ENCODE measurements at places on chromosomes 12 and 14.

- peak; percentile 25 for DNase-seq
Observed at GRCh38 chr12:101839324-101840283, 8.8 kb upstream of the GNPTAB start.

DNA sequence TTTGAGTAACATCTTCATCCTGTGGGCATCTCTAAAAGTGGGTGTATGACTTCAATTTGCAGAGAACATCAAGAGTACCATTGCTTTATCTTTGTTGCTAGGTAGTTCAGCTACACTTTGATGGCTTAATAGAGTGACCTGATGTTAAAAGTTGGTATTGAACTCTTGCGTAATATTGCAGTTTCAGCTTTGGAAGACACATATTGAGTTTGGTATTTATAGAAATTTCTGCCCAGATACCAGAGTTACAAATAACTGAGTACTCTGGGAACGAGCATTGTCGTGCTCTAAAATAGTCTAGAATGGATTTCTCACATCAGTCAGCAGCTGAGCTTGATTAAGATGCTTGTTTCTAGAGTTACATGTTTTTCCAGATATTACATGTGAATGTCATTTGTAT is 24.8 kb upstream of the AKAP5 start:
- no peak for DNase-seq

DNA sequence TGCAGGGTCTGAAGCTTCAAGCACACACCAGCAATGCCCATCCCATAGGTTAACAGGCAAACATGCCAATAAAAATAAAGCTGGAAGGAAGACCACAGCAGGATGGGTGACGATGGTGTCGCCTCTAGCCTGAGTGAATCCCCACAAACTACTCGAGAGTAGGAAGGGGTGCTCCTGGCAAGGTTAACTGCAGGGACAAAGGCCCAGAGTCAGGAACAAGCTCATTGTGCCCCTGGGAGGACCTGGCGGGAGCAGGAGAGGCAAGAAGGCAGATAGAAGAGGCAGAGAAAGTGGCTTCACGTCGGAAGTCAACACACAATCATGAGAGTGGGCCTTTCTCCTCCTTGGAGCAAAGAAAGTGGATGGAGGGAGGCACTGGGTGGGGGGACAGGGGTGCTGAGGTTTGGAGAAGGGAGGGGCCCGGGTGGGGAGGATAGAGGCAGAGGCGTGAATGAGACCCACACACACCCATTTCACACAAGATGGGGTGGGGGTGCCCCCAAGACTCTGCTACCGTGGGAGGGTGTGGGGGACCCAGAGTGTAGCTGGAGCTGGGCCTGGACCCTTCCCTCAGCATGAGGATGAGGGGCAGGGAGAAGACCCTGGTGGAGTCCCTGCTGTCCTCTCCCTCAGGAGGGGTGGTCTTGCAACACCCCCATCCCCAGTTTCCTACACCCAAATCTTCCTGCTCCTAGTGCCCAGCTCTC is 43.1 kb downstream of the DIO3 start:
- no peak for DNase-seq

- no peak for DNase-seq
Observed at GRCh38 chr12:93407054-93407962, 29.6 kb downstream of the NUDT4 start.

GRCh38 chr12:97142737-97143410 is 235.8 kb downstream of the NEDD1 start:
- no peak for DNase-seq

GRCh38 chr12:13277293-13277692 is 80.8 kb downstream of the EMP1 start:
- no peak for DNase-seq

GRCh38 chr14:26389646-26390508 is 208.0 kb downstream of the NOVA1 start:
- DNase-seq, result no peak

- no peak for DNase-seq
Observed at GRCh38 chr12:104651811-104652210, 195.1 kb downstream of the CHST11 start.

DNA sequence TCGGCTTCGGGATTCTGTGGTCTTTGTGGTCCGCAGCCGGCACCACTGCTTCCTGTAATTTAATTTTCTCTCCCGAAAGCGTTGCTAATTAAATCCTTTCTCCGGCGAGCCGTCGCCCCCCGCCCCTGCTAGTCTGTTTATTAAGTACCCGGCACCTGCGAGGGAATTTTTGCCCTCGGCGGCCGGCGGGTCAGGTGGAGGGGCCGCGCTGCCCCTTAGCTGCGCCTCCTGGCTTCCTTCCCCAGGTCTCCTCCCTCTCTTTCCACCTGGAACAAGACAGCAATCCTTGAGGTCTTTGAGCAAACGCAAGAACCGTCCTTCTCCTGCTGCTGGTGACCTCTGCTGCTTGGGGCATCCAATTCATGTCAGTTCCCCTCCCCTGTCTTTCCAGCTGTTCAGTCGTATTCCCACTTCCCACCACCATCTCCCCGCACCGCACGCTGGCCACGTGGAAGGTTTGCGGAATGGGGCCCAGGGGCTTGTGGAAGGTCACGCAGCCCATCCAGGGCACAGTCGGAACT is 16.2 kb downstream of the ZDHHC22 start:
- DNase-seq, result no peak

GRCh38 chr14:54493293-54493692 is 4.5 kb upstream of the GMFB start:
- DNase-seq, result no peak

DNA sequence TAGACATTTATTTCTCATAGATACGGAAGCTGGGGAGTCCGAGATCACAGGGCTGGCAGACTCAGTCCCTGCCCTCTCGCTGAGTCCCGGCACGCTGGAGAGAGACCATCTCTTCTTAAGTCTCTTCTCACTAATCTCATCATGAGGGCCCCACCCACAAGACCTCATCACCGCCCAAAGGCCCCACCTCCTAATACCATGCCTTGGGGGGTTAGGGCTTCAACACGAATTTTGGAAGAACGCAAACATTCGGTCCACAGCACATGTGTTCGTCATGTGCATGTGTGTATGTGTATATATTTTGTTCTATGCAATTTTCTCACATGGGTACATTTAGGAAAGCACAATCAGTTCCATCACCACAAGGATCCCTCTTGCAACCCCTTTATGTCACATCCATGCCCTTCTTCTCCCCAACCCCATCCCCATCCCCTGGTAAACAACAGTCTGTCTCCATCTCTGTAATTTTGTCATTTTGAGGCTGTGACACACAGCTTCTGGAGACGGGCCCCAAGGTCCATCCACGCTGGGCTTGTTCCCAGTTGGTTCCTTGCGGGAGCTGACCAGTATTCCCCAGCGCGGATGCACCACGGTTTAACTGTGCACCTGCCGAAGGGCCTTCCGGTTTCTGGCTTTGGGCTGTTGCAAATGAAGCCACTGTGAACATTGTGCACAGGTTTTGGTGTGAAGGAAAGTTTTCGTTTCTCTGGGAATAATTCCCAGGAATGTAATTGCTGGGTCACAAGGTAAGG is 317.5 kb upstream of the DIO3 start:
- DNase-seq, result no peak

GRCh38 chr14:90675399-90675798 is 140.8 kb downstream of the TTC7B start:
- DNase-seq, result no peak

DNA sequence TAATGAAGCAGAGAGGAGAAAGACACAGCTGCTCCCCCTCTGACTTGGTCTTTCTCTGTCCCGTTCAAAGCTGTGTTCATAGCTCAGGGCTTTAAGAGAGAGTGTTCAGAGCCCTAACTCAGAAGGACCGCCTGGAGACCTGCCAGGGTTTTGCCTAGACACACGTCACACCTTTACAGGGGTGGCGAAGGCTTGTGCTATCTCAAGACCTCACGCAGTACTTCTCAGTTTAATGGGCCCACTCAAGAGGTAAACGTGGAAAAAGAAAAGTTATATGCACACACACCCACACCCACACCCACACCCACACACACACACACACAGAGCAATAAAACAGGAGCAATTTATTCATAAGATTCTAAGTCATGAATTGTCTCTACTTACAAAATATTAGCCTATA is 374.3 kb downstream of the C12orf75 start:
- no peak for DNase-seq
